ENCODE measurements at places on chromosomes 1 and 21.

DNA sequence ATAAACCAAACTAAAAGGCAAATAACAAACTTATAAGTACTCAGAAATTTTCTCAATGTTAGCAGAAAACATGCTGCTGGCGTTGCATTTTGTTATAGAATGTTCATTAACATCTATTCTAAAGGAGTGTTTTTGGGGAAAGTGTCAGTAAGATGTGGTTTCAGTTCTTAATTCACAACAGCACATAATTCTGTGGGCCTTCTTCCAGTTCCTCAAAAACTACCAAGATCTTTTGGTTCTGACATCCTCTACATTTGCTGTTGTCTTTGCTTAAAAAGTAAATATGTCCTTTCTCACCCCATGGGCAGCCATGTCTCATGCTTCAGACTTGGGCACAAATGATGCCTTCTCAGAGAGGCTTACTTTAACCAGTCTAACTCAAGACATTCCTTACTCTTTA is 152.5 kb downstream of the CDC7 start:
- no peak for DNase-seq

GRCh38 chr1:196678510-196678884 is 26.7 kb downstream of the CFH start:
- no peak for DNase-seq

GRCh38 chr1:40659649-40659947 is 5.9 kb downstream of the RIMS3 start:
- DNase-seq, result no peak

- no peak for DNase-seq
Measured at GRCh38 chr1:226643177-226643576, 94.6 kb downstream of the STUM start.

DNA sequence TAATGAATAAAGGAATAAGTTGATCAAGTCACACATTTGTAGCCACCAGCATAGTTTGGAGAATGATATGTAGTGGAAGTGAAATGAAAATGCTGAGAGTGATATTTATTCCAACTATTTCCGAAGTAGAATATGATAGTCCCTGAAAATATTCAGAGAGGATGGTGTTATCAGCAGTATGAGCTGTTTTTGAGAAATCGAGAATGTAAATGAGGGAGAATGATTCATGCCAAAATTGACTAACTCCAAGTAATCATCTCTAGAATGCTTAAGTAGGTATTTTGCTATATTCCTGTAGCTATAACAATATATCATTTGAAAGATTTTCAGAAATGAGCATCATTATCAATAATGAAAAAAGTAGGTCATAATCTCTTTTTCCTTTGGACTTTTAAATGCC is 178.9 kb downstream of the PDE4B start:
- DNase-seq, result no peak

DNA sequence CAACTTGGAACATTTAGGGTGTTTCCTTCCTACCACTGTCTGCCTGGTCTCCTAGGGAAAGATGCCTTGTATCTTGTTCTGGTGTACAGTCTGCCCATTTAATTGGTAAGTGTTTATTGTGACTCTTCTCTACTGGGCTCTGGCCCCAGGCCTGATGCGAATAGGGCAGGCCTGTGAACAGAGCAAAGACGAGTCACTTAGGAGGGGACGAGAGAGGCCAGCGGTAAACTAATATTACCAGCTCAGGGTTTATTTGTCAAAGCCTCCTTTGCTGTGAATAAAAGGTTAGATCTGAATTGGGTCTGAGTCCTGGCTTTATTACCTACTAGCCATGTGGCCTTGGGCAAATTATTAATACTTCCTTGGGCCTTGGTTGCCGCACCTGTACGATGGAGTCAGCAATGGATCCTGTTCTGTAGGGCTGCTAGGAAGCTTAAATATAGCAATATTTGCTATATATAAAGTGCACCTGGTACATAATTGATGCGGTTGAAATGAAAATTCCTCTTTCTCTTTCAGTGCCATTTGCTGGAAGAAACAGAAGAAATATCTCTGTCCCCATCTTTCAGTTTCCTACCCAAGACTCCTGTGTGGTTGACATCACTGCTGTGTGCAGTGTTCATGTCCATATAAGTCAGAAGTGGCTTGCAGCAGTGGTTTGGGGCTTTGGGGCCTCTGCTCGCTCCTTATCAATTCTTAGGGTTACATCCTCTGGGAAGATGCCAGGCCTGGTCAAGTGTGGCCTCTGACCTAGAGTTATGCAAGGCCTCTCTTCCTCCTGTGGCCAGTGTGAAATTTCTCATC is 32.4 kb downstream of the MAPKAPK2 start:
- DNase-seq, result no peak

DNA sequence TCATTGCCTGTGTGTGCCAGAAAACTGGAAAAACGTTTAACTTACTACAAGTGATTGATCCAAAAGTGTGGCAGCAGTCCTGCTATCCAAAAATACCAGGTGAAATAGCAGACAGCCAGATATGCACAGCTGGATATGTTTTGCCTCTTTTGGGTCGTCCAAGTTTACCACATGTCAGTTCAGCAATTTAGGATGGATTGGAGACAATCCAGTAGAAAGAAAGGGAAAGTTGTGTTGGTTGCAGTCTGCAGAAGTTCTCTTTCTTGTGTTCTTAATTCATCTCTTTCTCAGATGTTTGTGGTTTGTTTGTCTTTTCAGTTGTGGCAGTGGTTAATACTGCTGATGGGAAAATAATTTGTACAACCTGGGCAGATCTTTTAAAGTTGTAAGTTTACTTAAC is 645.0 kb downstream of the PTPRC start:
- no peak for DNase-seq

DNA sequence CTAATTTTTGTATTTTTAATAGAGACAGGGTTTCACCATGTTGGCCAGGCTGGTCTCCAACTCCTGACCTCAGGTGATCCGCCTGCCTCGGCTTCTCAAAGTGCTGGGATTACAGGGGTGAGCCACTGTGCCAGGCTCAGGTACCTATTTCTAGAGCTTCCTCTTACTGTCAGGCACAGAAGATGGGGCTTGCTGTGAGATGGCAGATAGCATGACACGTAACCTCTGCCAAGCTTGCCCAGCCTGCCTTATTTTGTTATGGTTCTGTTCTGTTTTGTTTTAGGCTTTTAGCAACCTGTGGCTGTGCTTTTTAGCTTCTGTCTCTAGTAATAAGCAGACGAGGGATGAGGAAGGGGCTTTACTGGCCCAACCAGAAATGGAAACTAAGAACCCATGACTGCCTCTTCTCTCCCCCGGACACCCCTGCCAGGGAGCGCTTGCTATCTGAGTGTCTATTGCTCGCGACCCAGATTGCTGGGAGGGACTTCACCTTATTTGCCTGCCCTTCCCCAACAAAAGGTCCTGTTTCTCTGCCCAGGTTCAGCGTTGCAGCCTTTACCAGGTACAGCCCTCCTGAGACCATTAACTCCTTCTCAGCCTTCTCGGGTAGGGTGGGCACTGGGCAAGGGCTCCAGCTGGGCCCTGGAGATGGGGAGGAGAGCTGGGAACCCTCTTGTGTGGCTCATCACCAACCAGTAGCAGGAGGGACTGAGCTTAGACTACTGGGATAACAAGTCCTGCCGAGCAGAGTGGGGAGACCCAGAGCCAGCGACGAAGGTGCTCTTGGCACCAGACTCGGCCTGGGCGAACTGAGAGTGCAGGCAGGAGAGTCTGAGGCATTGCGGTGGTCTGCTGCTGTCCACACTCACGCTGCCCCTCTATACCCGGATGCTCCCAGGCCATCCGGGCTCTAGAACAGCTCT is 13.5 kb upstream of the LGR6 start:
- no peak for DNase-seq

- DNase-seq, result no peak
Measured at GRCh38 chr1:7967651-7968050, 6.1 kb downstream of the PARK7 start.

All from T1000 (cell line).